CD4-positive, alpha-beta T cell treated with Interferon gamma for 1 hour (primary cell): ENCODE measurements at places on chromosomes 3 and 15.

DNA sequence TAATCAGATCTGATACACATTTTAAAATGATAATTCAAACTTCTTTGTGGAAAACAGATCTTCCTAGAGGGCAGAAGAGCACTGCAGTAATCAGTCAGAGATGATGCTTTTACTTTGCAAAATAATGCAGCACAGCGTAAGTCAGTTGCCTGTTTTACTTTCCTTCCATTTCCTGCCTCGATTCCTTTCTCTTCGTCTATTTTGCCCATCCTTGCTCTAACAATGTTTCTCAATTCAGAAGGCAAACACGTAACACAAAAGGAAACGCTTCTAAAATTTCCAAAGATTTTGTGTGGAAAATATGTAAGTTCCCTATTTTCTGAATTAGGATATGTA, 119.9 kb downstream of the P3H2 start:
- no peak for DNase-seq

- no peak for DNase-seq
These were observed 322.3 kb downstream of the ARRDC4 start for GRCh38 chr15:98282656-98283332.

GRCh38 chr15:38743147-38743546, 178.5 kb upstream of the RASGRP1 start:
- no peak for DNase-seq

GRCh38 chr15:77688266-77688665, 55.6 kb upstream of the LINGO1 start:
- DNase-seq: no peak

DNA sequence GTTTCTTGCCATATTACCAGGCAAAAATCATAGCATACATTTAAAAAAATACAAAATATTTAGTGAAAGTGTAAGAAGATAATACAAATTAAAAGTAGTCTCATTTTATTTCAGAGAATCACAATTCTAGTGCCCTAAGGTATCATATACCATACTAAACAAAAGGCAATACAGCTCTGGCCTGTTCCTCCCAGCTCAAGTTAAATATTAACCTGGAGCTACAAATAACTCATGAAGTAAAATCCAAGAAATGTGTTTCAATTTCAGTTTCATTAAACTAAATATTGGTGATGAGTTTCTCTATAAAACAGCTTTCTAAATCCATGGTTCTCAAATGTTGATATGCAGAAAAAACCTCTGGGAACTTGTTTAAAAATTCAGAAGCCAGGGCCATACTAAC, 67.7 kb downstream of the INO80 start:
- DNase-seq: no peak

DNA sequence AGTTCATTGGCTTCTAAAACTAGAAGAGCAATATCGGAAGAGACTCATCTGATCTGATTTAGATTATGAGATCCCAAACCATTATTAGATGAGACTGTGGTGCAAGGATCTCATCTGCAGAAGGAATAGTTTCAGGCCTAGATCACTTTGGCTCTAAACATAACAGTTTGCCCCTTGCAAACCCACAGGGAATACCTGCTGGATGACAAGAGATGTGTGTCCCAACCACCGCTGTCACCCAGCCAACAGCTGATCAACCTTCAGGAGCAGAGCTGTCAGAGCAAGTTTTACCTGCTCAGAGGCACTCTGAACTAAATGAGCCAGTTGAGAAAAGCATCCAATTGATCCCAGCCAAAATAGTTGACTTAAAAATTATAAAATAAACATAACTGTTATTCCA, 64.0 kb upstream of the ST3GAL6 start:
- no peak for DNase-seq
